Activated CD8-positive, alpha-beta T cell treated with anti-CD3 and anti-CD28 coated beads for 36 hours (primary cell): ENCODE measurements at places on chromosomes 2 and 18. TPM values are rescaled to one million over a fixed set of nuclear protein-coding genes. Genes with fewer than 3 reads are reported as not detected.

DNA sequence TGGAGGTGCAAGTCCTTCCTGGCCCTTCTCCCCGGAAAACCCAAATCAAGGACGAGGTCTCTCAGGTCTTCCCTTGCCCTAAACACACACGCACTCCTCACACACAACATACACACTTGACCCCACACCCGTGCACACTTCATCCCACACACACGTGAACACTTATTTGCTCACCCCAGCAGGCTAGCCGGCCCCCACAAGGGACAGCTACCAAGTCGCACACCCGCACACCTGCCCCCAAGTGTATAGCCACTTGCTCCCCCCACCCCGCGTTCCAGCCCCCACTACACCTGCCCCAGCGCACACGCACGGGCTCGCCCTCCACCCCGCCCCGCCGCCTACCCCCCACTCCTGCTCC lies 359 bp downstream of the TGFBRAP1 start:
- DNase-seq, result peak; percentile 37

Gene EVA1A
- total RNA-seq, result not detected

Gene BMP10
- total RNA-seq, result not detected

Gene AGXT
- not detected for total RNA-seq

DNA sequence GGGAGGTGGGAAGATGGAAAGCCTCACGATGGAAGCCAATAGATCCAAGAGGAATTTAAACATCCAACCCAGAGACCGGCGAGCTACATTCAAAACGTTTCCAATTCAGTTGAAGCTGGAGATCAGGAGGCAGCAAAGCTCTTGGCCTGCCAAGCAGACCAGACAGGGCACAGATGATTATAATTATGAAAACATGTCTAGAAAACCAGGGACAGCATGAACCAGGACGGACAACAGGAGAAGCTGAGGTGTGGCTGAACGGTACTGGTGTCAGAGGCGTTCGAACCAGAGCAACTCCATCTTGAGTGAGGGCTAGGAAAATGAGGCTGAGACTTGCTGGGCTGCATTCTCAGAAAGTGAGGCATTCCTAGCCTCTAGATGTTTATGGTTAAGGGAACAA lies 102.2 kb upstream of the CCDC150 start:
- no peak for DNase-seq

- DNase-seq, result no peak
These were observed 87.1 kb upstream of the SLC66A3 start for GRCh38 chr2:11068079-11068741.

DNA sequence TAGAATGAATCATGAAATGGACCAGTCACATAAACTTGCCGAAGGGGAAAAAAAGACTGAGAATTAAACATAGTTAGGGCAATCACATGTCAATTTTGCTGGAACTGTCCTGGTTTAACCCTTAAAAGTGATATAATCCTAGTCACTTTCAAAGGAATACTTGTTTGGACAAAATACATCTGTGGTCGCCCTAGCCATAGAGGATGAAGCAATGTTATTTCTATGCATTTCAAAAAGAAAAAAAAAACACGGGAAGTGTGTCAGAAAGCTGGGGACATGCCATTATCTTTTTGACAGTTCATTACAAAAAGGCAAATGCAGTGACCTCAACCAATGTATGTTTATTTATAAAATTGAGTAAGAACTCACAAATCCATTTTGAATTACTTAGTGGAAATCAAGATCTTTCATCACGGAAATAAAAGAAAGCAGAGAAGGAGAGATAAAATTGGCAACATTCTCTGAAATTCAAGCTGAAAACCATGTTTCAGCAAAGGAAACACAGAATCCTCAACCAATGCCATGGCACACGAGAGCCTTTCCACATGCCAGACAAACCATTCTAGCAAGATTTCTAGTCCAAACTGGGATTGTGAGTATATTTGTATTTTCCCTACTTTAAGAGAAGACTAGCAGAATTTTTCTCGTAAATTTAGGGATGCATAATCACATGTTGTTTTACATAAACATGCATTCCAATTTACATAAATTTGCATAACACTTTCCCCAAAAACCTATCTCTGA lies 854.3 kb upstream of the ACVR2A start:
- DNase-seq, result no peak

DNA sequence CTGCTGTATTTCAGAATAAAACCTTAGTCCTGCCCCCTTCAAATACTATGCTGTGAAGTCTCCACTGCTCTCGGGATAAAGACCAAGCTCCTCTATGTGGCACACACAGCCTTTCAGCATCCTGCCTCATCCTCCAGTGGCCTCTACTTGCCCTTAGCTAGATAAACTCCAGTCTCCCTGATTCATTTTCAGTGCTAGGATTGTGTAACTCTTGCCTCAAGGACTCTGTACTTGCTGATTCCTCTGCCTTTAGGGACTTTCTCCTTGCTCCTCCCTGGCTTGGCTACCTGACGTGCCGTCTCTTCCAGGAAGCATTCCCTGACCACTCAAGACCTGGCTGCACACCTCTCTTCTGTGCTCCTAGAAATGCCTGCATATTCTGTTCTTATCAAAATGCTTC lies 416.7 kb downstream of the MTX2 start:
- no peak for DNase-seq

DNA sequence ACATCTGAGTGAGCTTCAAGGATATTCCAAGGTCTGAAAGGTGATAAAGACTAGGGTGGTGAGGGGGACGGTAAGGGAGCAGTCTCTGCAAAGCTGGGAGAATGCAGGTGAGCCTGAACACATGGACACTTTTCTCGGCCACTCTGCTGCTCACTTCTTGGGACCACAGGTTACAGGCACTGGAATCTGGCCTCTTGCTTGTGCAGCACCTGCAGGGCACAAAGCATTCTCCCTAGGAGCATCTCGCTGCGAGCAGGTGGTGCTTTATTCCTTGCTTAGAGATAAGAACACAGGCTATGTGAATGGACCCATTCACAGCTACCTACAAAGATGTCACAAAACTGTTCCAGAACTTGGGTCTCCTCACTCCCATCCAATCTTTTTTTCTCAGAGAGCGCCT lies 153.2 kb downstream of the DDX1 start:
- DNase-seq, result no peak

DNA sequence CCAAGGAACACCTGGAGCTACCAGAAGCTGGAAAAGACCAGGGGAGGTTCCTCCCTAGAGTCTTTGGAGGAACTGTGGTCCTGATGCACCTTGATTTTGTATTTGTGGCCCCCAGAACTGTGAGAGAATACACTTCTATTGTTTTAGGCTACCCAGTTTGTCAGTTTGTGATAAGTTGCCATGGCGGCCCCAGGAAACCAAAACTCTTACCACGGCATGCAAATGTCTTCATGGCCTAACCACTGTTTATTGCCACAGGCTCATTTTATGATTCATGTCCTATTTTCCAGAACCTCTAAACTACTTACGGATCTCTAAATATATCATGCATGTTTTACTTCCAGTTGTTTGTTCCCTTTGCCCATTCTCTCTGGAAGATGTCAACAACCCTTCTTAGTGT lies 1250.7 kb upstream of the FAM98A start:
- no peak for DNase-seq

Gene TUBA3E
- not detected for total RNA-seq

Gene FHOD3
- not detected for total RNA-seq
